ENCODE measurements at places on chromosomes 16 and 17.

DNA sequence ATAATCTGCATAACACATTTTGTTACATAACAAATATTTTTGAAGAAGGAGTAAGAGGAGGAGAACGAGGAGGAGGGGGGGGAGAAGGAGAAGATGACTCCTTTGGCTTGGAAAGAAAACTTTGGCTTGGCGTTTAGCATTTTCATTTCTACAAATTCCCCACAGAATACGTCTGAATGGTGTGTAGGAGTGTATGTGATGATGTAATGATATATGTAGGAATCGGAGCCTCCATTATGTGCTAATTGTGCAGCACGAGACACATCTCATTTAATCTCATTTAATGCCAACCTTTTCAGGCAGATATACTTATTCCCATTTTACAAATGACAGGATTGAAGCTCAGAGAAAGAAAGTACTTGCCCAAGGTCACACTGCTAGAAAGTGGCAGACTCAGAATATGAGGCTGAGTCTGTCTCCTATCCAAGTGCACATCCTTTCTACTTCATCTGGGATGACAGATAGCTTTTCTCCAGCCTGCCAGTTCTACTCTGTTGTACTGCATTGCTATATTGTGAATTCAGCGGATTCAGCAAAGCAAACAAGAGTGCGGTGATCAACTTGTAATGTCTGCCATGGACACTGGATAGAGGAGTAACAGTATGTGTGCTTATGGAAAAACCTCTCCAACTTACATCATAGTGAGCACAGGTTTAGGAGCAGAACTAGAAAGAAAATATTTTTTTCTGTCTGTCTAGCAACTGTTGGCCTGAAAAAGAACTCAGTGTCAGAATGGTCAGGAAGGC lies 10.4 kb upstream of the SLC47A2 start:
- no peak for DNase-seq

DNA sequence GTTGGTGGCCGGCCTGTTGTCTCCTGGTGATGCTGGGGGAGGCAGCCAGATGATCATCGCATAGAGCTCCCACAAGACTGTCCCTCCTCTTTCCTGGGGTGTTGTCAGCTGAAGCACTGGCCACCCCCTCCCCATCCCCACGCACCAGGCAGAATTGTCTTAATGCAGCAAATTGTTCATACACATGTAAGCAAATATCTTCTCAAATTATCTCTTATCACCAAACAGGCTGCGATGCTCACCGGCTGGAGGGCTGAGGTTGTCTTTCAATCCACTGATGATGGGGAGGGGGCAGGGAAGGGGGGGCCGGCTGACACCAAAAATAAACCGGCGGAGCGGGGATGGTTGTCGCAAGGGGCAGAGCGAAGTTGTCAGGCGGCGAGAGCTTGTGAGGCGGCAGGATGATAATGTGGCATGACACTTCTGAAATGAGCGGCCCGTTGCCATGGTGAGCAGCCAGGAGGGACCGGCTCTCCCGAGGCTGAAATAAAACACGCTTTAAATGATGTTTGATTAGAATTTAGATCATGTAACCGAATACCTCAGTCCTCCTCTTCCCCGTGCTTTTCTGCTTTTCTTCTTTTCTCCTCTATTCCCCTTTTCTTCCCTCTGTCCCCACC lies 59.8 kb downstream of the MRM1 start:
- no peak for DNase-seq

DNA sequence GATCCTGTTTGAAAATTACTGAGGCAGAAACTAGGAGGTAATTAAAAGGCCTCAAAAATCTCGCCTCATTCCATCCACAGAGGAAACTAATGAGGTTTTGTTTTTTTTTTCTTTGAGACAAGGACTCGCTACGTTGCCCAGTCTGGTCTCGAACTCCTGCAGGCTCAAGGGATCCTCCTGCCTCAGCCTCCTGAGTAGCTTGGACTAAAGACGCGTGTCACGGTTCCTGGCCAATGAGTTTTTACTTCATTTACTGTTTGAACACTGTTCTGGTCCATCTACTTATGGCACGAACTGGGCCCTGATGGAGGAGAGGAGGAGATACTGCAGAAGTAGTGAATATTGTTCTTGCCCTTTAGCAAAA lies 600 bp upstream of the BLTP2 start:
- DNase-seq, result no peak

DNA sequence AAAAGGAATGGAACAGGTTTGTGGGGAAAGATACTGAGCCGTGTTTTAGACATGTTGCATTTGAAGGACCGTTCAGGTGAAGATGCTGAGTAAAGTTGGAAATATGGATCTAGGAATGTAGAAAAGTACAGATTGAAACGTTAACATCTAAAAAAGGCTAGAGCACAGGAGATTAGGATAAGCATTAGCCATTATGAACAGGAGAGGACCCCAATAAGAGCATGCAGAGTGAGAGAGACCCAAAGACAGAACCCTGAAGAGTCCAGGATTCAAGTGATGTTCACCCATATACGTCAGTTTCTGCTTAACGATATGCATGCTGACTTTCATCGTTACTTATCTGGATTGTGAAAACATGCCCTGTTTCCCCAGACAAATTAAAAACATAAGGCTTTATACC lies 140.5 kb downstream of the STX8 start:
- no peak for DNase-seq

DNA sequence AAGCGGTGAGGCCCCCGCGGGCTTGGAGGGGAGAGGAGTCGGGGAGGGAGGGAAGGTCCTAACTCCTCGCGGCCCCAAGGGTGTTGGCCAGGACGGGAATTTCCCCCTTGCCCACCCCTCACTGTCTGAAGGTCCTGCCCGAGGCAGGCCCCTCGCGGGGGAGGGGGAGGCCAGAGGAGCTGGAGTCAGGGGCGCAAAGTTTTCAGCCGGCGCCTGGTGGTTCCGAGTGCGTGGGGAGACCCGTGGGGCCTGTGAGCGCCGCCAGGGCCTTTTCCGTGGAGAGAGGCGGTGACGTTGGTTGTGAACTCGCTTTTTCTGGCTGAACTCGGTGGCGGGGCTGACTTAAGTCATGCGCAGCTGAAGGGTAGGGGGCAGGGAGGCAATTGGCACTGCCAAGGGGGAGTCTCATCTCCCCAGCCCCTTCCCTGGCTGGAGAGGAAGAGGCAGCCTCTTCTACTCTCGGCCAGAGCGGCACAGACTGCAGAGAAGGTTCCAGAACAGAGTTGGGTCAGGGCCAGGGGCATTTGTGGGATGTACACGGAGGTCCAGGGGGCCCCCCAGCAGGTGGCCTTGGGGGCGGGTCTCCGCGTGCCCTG lies 1.5 kb downstream of the CACNA1H start:
- DNase-seq, result no peak

GRCh38 chr17:45123930-45124796 lies 8.2 kb downstream of the PLCD3 start:
- peak; percentile 79 for DNase-seq

DNA sequence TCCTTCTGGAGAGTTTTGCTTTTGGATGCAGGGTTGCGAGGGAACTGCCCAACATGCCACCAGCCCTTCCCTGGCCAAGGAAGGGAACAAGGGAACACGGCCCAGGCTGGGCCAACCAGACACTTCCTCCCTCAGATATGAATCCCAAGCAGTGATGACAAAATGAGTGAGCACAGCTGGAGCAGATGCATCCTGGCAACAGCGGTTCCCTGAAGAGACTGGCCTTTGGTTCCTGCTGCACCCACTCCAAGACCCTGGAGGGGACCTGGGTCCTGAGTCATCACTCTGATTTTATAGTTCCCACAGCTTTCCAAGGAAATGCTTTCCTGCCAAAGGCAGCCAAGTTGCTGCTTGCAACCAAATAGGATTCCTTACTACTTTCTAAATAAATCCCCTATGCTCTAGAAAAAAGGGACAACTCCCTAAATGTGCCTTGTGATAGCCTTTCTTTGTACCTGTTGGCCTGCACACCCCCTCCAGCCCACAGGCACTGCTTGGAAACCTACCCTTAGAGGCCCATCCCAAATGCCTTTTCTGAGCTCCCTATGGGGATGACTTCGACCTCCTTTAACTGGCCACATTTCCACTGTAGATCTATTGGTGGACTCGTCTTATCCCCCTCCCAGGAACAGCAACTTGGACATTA lies 5.3 kb downstream of the ST3GAL2 start:
- no peak for DNase-seq

GRCh38 chr17:78128551-78129350 lies at the start of gene TMC6:
TSS of gene TMC6 (minus strand) at chr17:78128755. CDS start at chr17:78126832, 1,923 bp downstream.
- DNase-seq, result no peak
